ENCODE measurements at places on chromosomes 7 and 10.

DNA sequence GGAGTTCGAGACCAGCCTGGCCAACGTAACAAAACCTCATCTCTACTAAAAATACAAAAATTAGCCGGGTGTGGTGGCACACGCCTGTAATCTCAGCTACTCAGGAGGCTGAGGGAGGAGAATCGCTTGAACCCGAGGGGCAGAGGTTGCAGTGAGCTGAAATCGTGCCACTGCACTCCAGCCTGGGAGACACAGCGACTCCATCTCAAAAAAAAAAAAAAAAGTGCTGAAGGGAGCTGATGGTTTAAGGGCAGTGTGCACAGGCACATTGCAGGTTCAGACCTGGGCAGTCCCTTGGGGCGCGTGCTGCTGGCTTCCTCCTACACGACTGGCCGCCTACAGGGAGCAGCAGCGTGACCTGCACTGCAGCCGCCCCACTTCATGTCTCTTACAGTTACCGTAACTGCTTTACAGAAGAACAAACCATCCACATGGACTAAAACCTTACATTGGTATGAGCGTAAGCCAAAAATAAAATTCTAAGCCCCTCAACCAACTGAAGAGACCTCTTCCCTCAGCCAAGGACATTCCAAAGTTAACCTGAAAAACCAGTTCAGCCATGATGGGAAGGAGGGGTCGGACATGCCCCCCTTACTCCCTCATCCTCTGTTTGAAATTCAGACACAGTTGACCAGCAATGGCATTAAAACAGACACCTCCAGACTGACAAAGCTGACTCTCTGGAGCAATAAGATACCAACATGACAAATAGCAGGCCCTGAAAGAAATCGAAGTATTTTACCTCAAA, 262.2 kb downstream of the ZMYND11 start:
- DNase-seq, result no peak

GRCh38 chr7:35657125-35657524, 37.8 kb downstream of the HERPUD2 start:
- no peak for DNase-seq

GRCh38 chr7:2028733-2029132, 204.0 kb downstream of the MAD1L1 start:
- no peak for DNase-seq

DNA sequence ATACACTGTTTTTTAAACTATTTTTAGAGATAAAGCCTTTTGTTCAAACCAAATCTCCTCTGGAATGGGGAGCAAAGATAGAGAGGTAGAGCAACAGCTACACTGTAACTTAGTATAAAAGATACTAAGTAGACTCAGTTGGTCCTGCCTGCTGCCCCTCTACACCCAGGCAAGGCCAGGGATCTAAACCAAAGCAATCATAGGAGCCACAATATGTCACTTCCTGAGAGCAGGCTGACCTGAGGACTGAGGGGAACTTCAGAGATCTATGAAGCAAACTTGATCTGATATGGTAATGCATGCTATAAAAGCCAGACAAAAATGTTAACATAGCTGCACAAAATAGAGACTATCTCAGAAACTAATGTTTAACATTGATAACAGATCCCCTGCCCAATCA, 7.0 kb upstream of the TRDMT1 start:
- DNase-seq, result no peak

- no peak for DNase-seq
Observed at GRCh38 chr10:18157881-18158280, 17.7 kb downstream of the CACNB2 start.

DNA sequence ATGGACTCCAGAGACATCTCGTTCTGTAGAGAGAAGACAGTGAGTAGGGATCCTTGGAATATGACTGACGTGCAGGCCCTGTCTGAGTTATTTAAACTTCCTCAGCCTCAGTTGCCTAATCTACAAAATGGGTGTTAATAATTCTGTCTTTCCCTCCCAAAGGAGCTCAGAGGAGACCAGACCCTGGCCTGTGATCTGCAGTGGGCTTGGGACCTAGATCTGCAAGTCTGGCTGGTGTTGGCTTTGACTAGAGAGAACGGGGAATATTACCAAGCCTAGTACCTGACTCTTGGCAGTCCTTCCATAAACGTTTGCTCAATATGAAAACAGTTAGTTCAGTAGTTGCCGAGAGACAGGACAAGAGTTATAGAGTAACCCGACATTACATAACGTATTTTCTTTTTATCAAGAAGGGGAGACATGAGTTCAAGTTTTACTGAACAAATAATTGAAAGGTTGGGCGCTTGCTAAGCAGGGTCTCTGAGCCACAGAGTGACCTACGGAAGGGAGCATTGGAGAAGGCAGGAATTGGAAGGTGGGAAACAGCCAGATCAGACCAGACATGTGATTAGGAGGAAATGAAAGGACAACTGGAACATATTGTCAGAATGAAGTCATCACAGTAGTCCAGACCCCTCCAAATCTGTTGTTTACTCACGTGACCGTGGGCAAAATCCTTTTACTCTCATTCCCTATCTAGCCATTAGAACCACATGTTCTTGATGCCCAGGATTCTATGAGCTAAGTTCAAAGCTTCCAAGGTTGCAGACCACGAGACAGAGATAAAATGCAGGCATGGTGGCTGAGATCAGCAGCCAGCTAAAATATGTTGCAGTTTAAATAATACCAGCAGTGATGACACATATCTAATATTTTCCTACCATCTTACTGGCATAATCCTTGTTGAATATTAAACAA, 10.9 kb upstream of the CYP3A4 start:
- no peak for DNase-seq

- no peak for DNase-seq
Observed at GRCh38 chr10:86970162-86970981, 2.1 kb downstream of the ADIRF start.

- no peak for DNase-seq
Observed at GRCh38 chr7:42869131-42870020, 42.5 kb downstream of the C7orf25 start.

DNA sequence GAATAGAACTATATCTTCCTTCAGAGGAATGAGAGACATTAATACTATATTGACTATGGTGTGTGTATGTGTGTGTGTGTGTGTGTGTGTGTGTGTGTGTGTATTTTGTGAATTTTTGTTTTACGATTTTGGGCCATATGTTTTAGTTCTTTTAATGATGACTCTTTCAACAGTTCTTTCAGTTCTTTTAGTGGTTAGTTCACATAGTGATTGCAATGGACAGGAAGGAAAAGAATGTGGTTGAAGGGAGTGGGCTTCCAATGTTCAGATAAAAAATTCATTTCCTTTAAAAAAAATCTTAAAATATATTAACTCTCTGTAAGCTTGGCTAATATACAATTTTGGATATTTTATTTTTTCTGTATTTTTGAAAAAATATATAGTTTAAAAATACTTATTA, 315.7 kb upstream of the DGKB start:
- DNase-seq, result no peak

- DNase-seq, result no peak
Observed at GRCh38 chr7:111113263-111114017, 22.5 kb downstream of the LRRN3 start.

GRCh38 chr10:99681553-99681952, 22.2 kb downstream of the ENTPD7 start:
- DNase-seq, result no peak

- no peak for DNase-seq
Observed at GRCh38 chr7:29866490-29866930, 60.2 kb downstream of the WIPF3 start.

DNA sequence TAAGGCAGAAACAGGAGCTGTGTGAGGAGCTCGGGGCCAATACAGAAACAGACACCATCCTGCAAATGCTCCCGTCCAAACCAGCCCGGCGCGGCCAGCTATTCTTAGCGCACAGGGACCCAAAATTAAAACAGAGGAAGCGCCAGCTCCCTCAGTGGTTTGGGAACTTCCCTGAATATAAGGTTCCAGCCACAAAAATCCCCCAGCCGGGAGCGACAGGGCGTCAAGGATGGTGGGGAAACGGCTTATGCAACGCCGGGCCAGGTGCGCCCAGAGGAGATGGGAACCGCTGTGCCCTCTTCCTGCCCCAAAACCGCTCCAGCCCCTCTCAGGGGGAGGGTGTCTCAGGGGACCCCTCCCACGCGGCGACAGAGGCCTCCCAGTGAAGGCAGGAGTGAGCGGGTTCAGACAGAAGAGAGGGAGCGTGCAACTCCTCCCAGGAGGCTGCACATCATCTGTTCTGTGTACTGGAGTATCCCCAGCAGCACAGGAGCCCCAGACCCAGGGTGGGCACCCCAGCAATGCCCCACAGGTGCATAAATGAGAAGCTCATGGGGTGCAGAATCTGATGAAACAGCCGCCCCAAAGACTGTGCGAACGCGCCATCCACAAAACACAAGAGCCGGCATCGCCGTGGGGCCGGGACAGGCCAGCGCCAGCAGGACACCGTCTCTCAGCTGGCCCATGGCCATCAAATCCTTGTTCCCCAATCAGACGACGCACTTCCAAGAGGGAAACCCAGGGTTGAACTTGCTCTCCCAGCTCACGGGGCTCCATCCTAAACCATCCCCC, 73.9 kb upstream of the PDGFA start:
- no peak for DNase-seq

DNA sequence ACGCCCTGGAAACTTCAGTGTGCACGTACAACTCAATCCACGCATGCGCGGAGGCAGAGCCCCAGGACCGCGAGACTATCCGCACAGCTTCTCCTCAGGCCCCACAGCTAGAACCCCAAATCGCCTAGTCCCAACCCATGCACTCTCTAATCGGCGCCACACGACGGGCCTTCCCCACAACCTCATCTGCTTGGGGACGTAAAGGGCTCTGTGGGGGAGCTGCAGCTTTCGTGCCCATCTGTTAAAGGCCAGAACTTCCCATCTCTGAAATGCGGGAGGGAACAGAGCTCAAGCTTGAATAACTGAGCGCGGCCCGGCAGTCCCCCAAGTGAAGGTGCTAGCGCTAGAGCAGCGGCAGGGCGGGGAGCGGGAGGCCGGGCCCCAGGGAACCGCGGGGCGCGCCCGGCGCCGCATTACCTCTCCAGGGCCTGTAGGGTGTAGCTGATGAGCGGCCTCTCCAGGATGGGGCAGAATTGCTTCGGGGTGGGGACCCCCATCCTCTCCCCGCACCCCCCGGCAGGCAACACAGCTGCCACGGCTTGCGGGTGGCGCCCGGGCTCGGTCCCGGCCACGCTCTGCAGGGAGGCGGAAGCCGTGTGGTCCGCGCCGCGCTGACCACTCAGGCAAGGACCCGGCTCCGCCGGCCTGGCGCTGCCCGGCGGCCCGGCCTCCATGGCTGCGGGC, 547 bp downstream of the CRPPA start:
- DNase-seq, result peak; percentile 60

DNA sequence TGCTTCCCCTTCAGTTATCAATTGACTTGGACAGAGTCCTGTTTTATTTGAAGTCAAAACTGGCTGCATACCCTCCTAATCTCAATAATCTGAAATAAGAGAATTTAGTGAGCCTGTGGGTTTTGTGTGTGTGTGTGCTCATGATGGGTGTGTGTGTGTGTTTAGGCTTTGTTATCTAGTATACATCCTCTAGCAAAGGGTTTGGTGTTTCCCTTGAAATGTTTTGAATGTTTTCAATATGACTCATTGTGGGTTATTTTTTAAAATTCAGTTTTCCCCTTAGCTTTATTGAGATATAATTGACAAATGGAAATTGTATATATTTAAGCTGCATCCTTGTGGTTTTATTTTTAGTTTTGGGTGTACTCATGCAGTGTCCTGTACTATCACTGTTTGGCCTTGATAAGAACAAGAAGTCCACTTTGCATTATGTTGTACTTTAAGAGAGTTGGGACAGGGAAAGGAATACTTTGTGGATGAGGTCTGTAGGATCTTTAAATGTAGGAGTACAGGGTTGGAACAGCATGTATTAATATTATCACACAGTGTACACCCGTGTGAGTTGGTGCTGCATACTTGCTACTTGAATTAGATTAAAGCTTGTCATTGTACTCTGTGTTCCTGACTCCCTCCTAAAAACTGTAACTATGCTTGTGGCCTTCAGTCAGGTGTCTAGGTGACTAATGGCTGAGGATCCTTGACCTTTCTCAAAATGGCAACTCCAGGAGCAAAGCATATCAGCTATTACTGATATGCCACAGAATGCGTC, 58.3 kb downstream of the VCL start:
- no peak for DNase-seq

DNA sequence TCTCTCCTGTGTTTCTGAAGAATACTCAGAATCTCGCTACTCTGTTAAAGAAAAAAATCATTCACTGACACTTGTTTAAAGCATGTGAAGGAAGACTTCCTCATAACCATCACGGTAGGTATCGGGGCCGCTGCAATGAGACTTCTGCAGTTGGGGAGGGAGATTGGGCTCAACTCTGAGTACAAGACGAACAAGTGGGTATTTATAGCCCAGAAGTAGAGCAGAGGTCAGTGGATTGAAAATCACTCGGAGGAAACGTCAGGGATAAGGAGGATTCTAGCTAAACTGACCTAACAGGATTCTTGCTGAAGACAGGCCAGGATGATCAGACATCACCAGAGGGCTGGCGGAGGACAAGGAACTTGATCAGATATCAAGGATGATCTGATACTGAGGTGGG, 33.3 kb downstream of the ITPRIP start:
- no peak for DNase-seq

- no peak for DNase-seq
Observed at GRCh38 chr7:132251327-132251659, 325.0 kb downstream of the PLXNA4 start.

- DNase-seq, result no peak
Observed at GRCh38 chr10:12690525-12691126, 310.9 kb downstream of the CCDC3 start.

- DNase-seq, result no peak
Observed at GRCh38 chr7:26349005-26349915, 57.6 kb downstream of the SNX10 start.

DNA sequence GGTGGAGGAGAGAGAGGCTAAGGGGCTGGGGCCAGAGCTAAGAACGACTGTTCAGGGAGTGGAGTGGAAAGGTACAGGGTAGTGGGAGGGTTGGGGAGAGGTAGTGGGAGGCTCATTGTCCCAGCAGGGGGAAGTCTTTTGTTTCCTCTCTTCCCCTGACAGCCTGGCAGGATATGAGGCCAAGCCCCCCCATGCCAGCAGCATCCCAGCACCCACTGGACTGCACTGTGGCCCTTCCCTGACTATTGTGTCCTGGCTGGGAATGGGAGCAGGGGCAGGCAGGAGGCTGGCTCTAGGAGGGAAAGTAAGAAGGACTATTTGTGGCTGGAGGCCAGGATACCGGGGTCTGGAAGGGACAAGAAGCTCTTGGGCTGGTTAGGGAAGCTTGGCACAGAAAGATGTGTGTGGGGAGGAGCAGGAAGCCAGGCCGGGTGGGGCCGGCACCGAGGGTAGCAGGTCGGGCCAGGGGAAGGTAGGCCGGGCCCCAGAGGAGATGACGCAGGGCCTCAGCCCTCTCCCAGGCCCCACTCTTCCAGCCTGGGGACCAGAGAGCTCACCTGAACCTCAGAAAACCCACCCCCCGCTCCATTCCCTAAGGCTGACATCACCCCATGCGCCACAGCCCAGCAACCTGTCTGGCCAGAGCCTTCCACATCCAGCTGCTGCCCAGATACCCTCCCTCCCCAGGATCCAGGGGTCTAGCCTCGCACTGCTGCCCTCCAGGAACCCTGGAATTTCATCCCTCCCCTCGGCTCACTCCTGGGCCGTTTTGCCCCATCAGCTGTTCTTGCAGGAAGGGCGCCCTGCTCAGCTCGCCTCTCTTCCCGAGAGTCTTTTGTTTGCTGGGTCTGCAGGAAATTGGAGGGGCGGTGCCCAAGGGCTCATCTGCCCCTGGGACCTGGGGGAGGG, 8.8 kb upstream of the EPHB4 start:
- DNase-seq, result no peak
